ENCODE measurements at places on chromosomes 7 and 10. TPM values are rescaled to one million over a fixed set of nuclear protein-coding genes. Genes with fewer than 3 reads are reported as not detected.

The CPN1 gene
- not detected for total RNA-seq

The MARCHF5 gene
- total RNA-seq = 13.1 TPM

The ACSM6 gene
- not detected for total RNA-seq

The TEX47 gene
- total RNA-seq = not detected

The HYAL4 gene
- total RNA-seq = not detected

The CYP3A7 gene
- total RNA-seq = not detected

The AGAP9 gene
- 1.4 TPM for total RNA-seq

The CYP3A5 gene
- not detected for total RNA-seq

The SMO gene
- total RNA-seq = 18.5 TPM

The PGAM2 gene
- total RNA-seq = 0.75 TPM

The ARMH3 gene
- 6.4 TPM for total RNA-seq

The BNIP3 gene
- total RNA-seq = 51.7 TPM

The RADIL gene
- 0.38 TPM for total RNA-seq

The PRR15 gene
- 0.59 TPM for total RNA-seq

The TMEM273 gene
- not detected for total RNA-seq

The PRXL2A gene
- total RNA-seq = 1.4 TPM

The LIPF gene
- not detected for total RNA-seq

The WDFY4 gene
- not detected for total RNA-seq

The EN2 gene
- under 0.01 TPM for total RNA-seq

The PSMC2 gene
- 191 TPM for total RNA-seq

The DRGX gene
- not detected for total RNA-seq

The CUX1 gene
- 56.0 TPM for total RNA-seq

The WDR11 gene
- 64.7 TPM for total RNA-seq

The GPNMB gene
- total RNA-seq = 507 TPM

The PHTF2 gene
- 5.9 TPM for total RNA-seq

The FLNC gene
- total RNA-seq = 153 TPM

The GARIN1A gene
- 0.53 TPM for total RNA-seq

The ADCY1 gene
- total RNA-seq = 2.3 TPM

The LEP gene
- 0.94 TPM for total RNA-seq

The STEAP4 gene
- total RNA-seq = 0.08 TPM
